Activated naive CD8-positive, alpha-beta T cell treated with anti-CD3 and anti-CD28 coated beads, Interleukin-2, amount 50 U/mL, for 24 hours (primary cell): ENCODE measurements at places on chromosomes 4 and X.

- DNase-seq = no peak
Observed at GRCh38 chr4:33911959-33912358, 2332.4 kb downstream of the ARAP2 start.

GRCh38 chr4:7073526-7074390 lies 5.9 kb upstream of the GRPEL1 start:
- DNase-seq = no peak

DNA sequence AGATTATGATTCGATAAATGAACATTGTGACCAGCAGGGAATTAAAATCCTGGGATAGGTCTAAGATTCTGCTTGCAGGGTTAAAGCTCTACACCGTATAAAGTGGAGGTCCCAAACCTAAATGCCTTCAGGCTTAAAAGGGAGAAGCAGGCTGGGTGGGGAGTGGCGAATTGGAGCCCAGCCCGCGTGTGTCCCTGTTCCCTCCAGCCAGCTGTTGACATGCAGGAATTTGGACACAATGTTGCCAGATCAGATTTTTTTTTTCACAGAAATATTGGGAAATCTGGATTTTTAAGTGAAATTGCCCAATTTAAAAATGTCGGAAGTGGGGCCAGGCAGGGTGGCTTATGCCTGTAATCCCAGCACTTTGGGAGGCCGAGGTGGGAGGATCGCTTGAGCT lies 60.5 kb downstream of the ELF4 start:
- no peak for DNase-seq

- DNase-seq = no peak
Observed at GRCh38 chr4:165631208-165631894, 241.7 kb upstream of the TLL1 start.

DNA sequence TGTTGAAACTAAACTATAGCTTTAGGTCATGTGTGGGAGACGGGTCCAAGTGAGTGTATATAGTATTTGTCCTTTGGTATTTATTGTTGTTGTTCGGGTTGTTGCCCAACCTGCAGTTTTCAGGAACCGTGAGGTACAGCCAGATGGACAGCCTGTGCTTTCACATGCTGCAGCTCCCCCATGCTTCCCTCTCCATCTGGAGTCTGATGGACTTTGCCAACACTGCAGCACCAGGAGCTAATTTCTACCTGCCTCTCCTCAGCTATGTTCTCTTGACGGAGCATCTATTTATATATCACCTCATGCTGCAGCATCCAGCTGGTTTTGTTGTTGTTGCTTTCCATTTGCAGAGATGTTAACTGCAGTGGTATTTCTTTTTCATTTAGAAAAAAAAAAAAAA lies 80.1 kb downstream of the TLL1 start:
- no peak for DNase-seq

DNA sequence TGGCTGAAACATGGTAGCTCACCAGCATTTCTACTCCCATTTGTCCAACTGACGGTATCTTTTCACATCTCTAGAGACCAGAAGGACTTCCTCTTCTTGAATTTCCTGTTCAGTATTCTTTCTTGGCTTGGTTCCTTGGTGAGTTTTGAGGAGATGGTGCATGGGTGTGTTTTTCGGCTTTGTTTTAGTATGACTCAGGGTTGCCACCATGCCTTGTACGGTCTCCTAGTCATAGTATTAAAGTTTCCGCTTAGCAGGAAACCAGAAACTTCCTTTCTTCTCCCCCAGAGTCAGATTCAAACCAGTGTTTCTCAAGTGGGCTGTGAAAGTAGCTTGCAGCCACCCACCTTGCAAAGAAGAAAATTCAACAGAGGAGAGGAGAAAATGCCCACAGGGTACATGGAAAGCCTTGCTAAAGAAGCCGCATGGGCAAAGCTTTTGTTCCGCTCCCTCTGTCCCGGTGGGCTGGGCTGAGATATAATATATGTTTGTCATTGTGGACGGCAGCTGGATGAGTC lies 5.7 kb downstream of the CD99 start:
- DNase-seq = peak; percentile 57

DNA sequence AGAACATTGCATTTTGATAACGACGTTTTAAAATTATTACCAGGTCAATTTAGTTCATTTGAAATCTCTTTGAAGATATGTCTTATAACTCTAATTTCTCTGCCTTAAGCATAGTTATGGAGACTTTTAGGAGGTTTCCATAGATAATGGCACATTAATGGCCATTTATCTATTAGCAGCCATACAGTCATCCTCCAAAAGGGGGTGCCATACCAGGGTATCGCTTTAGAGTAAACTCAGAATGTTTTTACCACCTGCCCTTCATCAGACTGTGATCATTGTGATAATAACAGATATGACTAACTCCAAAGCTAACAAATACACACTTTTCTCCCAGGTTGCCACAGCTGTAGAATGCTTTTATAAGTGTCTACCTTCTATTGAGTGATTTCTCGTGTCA lies 461.5 kb downstream of the FSTL5 start:
- DNase-seq = no peak

GRCh38 chr4:66300336-66300934 lies 630.1 kb upstream of the EPHA5 start:
- no peak for DNase-seq

DNA sequence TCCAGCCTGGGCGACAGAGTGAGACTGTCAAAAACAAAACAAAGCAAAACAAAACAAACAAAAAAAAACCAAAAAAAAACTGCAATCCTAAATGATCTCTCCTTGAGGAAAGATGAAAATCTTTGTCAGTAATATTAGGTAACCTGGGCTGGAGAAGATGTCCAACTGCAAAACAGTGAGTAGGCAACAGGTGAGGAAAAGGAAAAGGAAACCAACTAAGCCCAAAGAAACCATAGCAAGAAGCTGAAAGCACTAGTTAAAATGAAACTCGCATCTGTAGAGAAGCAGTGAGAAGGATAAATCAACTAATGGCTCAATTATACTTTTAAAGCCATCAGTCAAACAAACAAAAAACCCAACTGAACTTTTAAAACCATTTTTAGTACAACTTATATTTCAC lies 54.2 kb downstream of the ENOX2 start:
- DNase-seq = no peak

- no peak for DNase-seq
Observed at GRCh38 chr4:8185930-8186329, 13.2 kb upstream of the SH3TC1 start.

DNA sequence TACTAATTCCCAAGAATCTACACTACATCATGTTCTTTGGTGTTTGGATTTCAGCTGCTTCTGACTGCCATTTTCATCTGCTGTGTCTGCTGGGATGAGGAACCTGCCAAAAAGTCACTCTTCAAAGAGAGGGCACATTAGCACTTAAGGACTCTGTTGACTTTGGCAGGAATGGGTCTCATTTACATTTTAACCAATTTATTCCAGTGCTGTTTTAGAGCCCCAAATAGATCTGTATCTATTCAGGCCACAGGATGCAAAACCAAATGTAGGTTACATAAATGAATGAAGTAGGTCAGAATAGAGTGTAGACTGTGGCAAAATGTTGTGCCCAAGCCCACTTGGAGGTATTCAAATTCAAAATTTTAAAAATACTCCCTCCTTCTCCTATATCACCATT lies 14.4 kb downstream of the TXK start:
- DNase-seq = no peak

- no peak for DNase-seq
Observed at GRCh38 chr4:155935389-155935986, 18.2 kb downstream of the CTSO start.

GRCh38 chr4:68734095-68734494 lies 63.6 kb upstream of the UGT2B15 start:
- DNase-seq = no peak

DNA sequence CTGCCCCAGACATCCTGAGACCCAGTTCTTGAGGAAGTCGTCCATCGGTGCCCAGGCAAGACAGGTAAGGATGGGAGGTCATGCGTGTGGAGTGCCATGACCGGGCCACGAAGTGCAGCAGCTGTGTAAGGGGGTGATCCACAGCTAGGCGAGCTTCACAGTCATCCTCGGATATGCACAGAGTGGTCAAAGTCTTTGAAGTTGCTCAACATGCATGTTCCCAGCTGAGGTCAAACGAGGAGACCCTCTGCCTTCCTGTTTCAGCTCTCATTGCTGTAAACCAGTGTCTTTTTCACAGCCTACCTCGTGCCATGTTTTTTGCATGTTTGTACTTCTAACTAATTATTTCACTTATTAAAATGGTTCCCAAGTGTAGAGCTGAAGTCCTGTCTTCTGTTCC lies 109.9 kb upstream of the TBL1X start:
- no peak for DNase-seq

DNA sequence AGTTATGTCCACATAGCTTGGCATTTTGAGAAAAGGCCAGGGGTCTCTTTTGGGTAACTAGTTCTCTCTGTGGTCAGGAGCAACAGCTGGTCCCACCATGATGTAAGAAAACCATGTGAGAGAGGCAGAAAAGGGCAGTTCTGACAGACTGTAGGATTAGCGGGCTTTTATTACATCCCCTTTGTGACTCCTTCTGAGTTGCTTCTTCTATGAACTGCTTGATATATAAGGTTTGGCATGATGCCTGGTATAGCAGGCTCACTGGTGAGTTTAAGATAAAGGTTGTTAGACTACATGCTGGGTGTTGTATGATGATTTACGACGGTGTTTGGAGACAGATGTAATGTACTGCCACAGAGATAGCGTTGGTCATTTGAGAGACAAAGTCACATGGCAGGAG lies 2308.1 kb upstream of the AGA start:
- no peak for DNase-seq

DNA sequence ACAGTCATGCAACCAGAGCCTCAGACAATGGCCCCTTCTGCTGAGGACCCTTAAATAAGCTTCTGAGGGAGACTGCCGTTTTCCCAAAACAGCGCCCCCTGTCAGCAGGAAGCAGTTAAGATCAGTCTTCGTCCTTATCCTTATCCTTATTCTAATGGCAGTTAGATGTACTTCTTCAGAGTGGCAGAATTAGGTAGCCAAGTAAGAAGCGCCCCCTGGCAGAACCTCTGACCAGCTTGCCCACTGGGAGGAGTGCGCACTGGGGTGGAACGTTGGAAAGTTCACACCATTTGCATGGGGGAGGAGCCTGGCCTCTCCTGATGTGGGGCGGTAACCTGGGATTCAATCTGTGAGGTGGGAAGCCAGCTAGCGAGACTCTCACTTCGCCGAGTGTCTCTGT lies 133.6 kb upstream of the QRFPR start:
- no peak for DNase-seq

GRCh38 chr4:153365003-153365402 lies 20.5 kb downstream of the MND1 start:
- DNase-seq = no peak

GRCh38 chr4:69749771-69750170 lies 10.6 kb downstream of the SULT1B1 start:
- no peak for DNase-seq

DNA sequence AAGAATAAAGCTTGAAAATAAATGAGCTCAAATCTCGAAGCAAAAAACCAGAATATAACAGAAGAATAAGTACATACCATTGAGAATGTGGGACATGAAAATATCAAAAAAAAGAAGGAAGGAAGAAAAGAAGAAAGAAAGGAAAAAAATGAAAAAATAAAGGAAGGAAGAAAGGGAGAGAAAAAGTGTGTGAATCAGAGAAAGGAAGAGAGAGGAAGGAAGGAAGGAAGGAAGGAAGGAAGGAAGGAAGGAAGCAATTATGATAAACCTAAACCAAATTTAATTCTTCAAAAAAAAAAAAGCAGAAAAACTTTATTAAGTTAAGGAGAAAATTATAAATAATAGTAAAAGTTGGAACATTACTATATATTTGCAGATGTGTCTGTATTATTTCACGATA lies 949.8 kb downstream of the NLGN4X start:
- no peak for DNase-seq

DNA sequence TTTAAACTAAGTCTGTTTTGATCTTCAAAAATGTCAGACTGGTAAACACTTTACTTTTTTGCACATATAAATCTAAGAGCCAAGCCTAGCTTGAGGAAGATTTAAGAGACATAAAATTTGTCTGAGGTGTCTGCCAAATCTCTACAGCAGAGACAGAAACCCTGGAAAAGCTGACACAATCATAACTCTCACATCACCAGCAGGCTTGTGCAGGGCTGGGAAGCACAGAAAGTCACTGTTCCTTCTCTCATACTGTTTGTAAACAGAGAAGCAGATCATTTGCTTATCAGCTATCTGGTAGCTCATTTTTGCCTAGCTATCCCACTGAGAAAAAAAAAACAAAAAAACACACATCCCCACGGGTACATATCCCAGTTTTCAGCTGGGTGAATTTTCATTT lies 7.0 kb downstream of the ENOX2 start:
- DNase-seq = no peak

DNA sequence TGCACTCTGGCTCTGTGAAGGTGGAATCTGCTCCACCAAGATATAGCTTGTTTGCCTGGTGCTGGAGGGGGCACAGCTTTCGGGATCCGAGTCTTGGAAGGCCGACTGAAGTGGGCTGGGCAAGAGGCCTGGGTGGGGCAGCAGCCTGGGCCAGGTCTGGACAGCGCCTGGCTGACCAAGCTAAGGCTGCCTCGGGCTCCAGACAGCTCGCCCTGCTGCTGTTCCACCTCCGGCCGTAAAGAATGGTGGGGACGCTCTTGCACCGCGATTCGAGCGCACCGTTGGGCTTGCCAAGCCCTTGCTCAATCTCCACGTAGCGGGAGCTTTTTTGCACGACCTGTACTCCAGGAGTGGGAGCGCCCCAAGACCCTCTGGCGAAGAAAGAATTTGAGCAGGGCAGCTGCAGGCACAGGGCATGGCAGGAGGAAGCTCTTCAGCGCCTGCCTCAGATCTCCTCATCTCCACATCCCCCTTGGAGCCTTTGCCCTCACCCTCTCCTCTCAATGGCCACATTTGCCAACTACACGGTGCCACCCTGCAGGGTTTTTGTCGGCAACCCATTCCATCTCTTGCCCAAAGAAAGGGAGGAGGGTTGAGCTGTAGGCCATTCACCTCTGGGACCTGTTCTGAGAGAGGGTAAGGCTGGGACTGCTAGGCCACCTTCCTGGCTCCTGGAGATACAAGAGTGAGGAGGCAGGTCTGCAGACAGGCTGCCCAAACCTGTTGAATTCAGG lies 18.9 kb downstream of the CNGA2 start:
- peak; percentile 10 for DNase-seq

DNA sequence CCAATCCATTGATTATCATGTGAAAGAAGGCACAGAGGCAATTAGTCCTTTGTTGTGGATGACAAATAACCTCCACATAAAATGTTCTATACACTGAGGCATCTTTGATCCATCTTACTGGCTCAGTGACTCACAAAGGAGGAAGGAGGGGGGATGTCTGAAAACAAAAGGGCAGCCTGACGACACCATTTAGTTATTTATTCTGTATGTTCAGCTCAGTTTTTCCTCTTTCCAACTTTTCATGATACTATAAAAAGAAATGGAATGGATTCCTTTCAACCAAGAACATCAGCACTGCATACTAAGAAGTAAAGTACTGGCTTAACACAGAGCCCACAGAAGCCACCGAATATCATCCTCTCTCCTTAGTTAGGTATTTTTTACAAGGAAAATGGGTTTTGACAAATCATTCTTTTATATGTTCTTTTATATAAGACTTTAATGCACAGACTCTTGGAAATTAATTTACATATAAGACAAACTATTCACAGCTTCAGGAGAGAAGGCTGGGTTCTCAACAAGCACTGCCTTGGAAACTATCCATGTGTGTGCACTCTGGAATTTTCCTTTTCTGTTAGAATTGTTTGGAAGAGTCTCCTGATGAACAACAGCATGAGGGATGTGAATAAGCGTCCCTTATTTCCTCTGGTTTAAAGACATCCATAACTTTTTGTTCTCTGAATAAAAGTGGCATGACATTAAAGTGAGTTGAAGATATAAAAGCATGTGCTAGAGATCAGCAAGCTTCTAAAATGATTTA lies 135.6 kb downstream of the TSPAN5 start:
- no peak for DNase-seq

GRCh38 chrX:148995661-148996060 lies 495.2 kb downstream of the AFF2 start:
- no peak for DNase-seq
